ENCODE measurements at places on chromosomes 11 and 22. TPM values are rescaled to one million over a fixed set of nuclear protein-coding genes. Genes with fewer than 3 reads are reported as not detected.

DNA sequence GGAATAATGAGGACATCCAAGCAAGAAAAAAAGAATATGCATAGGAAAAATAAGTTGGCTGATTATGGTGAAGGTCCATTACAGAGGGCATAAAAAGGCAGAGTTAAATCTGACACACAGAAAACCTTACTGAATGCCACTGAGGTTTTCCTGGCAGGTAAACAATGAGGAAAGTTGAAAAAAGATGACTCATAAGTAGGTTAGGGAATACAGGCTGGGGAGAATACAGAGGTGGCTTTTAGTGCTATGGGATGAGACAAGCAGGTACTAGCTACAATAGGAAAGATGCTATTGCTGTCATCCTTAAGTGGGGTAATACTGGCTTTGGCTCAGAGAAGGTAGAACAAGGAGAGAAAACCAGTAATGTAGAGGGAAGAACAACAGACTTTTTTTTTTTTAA is 44.7 kb downstream of the CSTF3 start:
- DNase-seq: no peak

GRCh38 chr11:69359735-69360480 is 66.0 kb downstream of the MYEOV start:
- no peak for DNase-seq

GRCh38 chr22:45670981-45671782 is 452 bp upstream of the ATXN10 start:
- DNase-seq: no peak

- DNase-seq: no peak
Observed at GRCh38 chr11:2443406-2443805, 908 bp downstream of the TRPM5 start.

- no peak for DNase-seq
Observed at GRCh38 chr11:47259232-47259977, 1.6 kb downstream of the NR1H3 start.

DNA sequence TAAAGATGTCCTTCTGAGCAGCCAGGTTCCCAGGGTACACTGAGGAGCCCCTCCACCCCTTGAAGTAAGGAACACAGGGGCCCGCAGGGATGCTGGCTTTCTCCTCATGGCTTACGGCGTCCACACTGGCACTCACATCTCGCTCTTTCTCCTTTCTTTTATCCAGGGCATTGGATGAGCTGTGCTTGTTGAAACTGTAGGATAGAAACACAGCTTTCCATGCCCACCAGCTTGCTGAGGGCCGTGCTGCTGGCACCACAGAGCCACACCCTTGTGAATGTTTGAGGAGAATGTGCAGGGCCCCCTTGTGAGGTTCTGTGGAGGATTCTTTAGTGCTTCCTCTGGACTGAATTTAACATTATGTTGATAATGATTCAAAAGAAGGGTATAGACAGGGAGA is 51.7 kb upstream of the B3GAT1 start:
- DNase-seq: no peak

The GGTLC2 gene
- polyA plus RNA-seq: not detected

The SSTR3 gene
- polyA plus RNA-seq: 0.75 TPM

The MS4A6E gene
- polyA plus RNA-seq: not detected

The KCNK4 gene
- not detected for polyA plus RNA-seq

The HBE1 gene
- polyA plus RNA-seq: 10.4 TPM
